Cardiac muscle cell (in vitro differentiated cells and primary cell): ENCODE measurements at places on chromosomes 11 and 22. TPM values are rescaled to one million over a fixed set of nuclear protein-coding genes. Genes with fewer than 3 reads are reported as not detected.
A peak's percentile ranks its signal among the peaks of the same experiment; 100 is the strongest.

DNA sequence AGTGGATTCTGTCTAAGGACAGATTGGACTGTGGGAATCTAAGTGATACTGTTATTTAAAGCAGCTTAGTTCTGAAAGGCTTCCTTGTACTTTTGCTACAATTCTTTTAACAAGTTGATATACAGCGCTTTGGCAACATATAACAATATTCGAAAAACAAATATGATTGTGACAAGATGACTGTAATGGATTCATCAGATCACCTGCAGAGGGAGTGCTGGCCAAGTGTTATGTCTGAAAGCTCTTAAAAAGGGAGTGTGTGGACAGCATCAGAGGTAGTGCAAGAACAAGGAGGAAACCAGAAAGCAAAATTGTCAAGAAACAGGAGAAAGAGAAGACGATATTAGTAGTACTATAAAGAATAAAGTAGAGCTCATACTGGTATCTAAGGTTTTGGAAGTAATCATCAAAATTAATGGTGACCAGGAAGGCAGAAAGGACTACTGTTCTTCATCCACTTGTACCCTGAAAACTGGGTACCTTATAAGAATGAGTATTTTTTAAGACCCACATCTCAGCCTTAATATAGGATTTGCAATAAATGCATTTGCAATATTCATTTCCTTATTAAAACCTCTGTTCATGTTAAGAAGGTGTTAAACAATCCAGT lies 1112.0 kb upstream of the CCDC90B start:
- peak; percentile 37 for DNase-seq

DNA sequence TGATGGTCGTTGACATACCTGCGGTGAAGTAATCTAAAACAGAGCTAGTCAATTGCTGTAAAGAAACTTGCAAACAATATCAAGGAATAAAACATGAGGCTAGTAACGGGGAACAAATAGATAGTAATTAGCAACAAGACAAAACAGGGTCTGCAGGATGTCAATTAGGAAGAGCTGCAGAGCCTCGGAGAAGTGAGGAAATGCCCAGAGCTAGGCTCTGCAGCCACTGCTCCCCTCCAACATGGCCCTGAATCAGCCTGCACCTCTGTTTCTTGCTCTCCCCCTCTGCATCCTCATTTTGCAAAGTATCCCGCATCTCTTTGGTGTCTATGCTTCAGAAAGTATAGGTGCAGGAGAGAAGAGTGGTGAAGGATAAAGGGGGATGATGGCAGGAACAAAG lies 507.4 kb upstream of the FAT3 start:
- DNase-seq = no peak

GRCh38 chr22:43819931-43820640 lies 8.0 kb upstream of the EFCAB6 start:
- DNase-seq = no peak

- no peak for DNase-seq
These were observed 8.5 kb downstream of the ELFN2 start for GRCh38 chr22:37418627-37419369.

DNA sequence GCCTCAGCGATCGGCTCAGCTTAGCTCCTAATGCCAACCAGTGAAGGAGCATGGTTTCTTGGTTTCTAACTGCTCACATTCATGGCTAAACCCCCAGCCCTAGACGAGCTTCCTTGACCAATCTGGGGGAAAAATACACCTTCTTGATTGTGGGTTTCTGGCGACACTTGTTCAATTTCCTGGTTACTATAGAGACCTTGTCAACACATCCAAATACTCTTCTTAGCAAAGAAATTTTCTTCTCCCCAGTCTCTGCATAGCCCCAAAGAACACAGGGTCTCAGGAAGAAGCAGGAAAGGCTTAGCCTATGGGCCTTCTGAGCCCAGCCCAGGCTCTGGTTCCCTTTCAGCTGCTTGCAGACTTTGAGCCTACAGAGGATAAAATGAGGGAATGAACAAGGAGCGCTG lies 88.5 kb upstream of the SYT13 start:
- DNase-seq = peak; percentile 15

CAPN5 gene
- 9.4 and 9.8 TPM in 2 replicates for total RNA-seq

TCIRG1 gene
- 35.4 and 55.8 TPM in 2 replicates for total RNA-seq
